ENCODE measurements at places on chromosomes 4 and X. TPM values are rescaled to one million over a fixed set of nuclear protein-coding genes. Genes with fewer than 3 reads are reported as not detected.

USP26 gene
- total RNA-seq = not detected

DNA sequence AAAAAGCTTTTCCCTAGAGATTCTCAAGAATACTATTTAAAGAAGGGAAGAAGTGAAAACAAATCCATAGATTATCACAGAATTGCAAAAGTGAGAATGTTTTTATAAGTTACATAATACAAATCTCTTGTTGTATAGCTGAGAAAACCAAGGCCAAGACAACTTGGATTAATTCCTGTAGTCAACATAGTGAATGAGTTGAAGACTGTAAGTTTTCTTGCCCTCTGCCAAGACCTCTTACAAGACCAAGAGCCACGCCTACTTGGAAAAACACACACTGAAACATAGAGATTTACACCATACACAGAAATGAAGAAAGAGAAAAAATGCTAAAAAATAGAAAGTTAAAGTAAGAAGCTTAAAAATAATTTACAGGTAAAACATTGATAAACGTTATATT is 2024.0 kb downstream of the PCDH7 start:
- DNase-seq = no peak

GPRASP1 gene
- 2.6 TPM for total RNA-seq

RENBP gene
- total RNA-seq = 12.6 TPM

SLC10A7 gene
- total RNA-seq = 20.3 TPM

SLC9B1 gene
- 0.43 TPM for total RNA-seq

JADE3 gene
- total RNA-seq = 4.3 TPM

CCKAR gene
- 0.43 TPM for total RNA-seq

GRCh38 chrX:72634331-72634730 is 61.7 kb upstream of the HDAC8 start:
- DNase-seq = no peak

DNA sequence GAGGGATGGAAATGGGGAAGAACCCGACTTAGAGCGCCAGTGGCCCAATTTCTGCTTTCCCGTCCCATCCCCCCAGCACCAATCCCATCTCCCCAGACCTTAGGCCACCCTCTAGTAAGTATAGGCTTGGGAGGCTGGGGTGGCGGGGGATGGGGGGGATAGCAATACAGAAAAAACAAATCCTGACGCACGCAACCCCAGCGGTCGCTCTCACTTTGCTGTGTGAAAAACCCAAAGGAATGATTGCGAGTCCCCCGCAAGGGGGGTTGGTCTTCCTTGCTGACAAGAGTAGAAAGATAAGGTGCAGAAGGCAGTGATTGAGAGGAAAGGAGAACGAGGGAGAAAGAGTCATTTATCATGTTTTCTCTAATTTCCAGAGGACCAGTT is 863 bp downstream of the CPE start:
- DNase-seq = no peak

- DNase-seq = no peak
These were observed 46.8 kb downstream of the HPGD start for GRCh38 chr4:174475528-174475927.
